ENCODE measurements at places on chromosomes 1 and 21. TPM values are rescaled to one million over a fixed set of nuclear protein-coding genes. Genes with fewer than 3 reads are reported as not detected.

DNA sequence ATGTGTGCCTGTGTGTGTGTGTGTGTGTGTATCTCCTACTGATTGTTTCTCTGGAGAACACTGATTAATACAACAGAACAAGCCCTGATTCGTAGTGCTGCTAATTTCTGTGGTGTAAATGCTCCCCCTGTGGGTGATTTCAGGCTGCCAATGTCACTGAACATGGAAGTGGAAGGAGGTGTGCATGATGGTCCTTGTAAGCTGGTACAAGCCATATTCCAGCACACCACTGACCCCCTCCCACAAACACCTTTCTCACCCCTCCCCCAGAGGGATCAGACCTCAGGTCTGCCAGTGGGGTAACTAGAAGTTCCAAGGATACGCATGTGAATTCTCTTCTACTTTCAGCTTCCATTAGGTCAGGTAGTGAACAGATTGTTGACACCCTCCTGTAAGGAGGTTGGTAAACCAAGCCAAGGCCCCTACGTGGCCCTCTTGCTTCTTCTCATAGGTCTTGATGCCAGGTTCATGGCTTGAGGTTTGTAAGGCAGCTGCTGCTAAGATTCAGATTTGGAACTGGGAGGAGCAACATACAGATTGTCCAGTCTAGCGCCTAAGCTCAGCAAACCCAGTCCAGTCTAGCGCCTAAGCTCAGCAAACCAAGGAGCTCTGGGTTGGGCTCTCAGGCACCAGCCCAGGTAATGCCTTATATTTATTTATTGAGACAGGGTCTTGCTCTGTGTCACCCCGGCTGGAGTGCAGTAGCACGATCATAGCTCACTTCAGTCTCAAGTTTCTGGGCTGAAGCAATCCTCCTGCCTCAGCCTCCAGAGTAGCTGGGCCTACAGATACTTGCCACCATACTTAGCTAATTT, 38.7 kb downstream of the DHCR24 start:
- no peak for DNase-seq

GRCh38 chr1:223012938-223013337, 130.1 kb downstream of the TLR5 start:
- DNase-seq, result no peak

FCRL1 gene
- polyA plus RNA-seq, result not detected

HLCS gene
- 3.9 TPM for polyA plus RNA-seq

DNA sequence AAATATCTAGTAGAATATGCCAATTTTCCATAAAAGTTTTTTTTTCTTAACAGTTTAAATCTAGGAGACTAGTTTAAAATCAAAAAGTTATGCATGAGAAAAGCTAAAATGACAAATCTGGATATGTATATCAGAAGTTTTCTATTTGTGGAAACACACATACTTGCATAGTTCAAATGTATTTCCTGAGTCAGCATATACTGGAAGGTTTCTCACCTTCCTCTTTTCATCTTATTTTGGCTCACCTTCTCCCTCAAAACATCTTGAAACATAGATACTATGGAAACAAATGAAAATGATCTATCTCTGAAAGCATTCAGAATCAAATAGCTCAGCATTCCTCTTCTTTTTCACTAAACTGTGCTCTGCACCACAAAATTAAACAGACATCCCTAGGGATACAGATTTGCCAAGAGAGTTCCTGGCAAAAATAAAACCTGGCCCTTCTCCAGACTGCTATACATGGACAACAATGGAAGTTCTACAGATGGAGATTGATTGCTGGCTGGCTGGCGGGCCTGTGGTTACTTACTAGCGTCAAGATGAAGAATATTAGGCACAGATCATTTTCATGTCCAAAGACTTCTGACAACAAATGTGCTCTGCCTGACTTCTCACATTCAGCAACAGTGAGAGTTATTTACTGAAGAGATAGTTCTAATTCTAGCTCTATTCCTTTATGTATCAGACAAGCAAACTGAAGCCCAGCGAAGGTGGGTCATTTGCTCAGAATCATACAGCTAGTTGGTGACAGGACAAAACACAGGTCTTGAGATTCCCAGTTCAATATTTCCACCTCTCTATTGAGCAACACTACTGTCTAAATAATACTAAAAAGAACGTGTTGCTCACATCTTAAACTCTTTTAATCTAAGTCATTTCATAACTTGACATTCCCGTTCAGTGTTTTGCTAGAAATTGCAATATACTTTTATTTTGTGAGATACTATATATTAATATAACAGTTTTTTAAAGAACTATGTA, 26.6 kb downstream of the DIPK1A start:
- DNase-seq, result peak; percentile 40

CFAP45 gene
- 1.1 TPM for polyA plus RNA-seq

- no peak for DNase-seq
Measured at GRCh38 chr1:1540090-1540817, at the start of gene TMEM240. Gene TMEM240, minus strand, starts transcription at chr1:1540624. Its CDS starts 278 bp downstream, at chr1:1540346.

ADAM30 gene
- not detected for polyA plus RNA-seq

- DNase-seq, result peak; percentile 33
Measured at GRCh38 chr1:154741327-154741726, 128.8 kb downstream of the KCNN3 start.

GRCh38 chr1:235946571-235946981, 79.9 kb upstream of the LYST start:
- DNase-seq, result no peak

- DNase-seq, result peak; percentile 19
Measured at GRCh38 chr1:168504064-168504837, 39.5 kb downstream of the XCL2 start.

DNA sequence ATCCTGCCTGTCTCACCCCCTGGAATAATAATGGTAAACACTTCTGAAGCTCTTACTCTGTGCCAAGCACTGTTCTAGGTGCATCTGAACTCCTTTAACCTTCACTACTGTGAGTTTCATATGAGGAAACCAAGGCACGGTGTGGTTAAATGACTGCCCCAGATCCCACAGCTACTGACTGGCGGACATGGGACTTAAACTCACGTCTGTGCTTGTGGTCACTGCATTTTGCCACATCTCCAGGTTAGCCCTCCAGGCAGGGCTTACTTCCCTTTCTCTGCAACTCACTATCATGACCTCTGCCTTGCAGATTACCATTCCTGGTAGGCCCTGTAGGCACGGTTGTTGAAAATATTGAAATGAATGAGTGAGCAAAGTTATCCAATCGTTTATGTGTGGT, 83.4 kb downstream of the ADSS2 start:
- no peak for DNase-seq

DNA sequence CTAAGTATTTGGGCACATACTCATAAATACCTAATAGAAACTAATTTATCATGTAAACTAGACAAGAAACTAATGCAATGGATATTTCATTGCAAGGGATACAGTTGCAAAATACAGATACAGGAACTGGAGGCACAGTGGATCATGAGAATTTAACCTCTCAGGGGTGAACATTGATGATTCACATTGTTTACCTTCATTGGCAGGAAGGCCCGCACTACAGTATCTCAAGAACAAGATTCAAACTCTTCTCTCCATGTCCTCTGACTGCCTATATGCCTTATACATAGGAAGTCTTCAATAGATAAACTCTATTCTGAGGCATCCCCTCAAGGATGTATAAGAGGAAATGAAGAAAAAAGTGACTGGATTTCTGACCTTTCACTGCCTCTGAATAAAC, 18.4 kb upstream of the PTBP2 start:
- DNase-seq, result no peak

DNA sequence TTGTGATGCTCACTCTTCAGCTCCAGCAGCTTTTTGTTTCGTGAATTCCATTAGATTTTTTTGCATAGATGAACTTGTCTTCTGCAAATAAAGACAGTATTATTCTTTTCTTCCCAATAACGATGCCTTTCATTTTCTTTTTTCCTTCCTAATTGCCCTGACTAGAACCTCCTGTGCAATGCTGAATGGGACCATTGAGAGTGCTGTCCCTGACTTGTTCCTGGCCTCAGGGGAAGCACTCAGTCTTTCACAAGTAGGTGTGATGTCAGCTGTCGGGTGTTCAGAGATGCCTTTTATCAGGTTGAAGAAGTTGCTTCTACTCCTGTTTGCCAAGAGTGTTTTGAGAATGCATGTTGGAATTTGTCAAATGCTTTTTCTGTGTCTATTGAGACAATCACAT, 64.3 kb upstream of the ADARB1 start:
- peak; percentile 73 for DNase-seq

TNFRSF1B gene
- polyA plus RNA-seq, result 0.03 TPM

GRCh38 chr1:19450811-19451515, 34.4 kb downstream of the CAPZB start:
- peak; percentile 89 for DNase-seq

TRABD2B gene
- 0.33 TPM for polyA plus RNA-seq

WNT3A gene
- 0.07 TPM for polyA plus RNA-seq

TNFRSF8 gene
- 0.07 TPM for polyA plus RNA-seq

CELA3B gene
- not detected for polyA plus RNA-seq

GRCh38 chr1:74824497-74825107, 91.7 kb downstream of the TYW3 start:
- DNase-seq, result no peak

- DNase-seq, result no peak
Measured at GRCh38 chr1:156937883-156938282, 17.5 kb downstream of the LRRC71 start.

DEGS1 gene
- polyA plus RNA-seq, result 111 TPM

DNA sequence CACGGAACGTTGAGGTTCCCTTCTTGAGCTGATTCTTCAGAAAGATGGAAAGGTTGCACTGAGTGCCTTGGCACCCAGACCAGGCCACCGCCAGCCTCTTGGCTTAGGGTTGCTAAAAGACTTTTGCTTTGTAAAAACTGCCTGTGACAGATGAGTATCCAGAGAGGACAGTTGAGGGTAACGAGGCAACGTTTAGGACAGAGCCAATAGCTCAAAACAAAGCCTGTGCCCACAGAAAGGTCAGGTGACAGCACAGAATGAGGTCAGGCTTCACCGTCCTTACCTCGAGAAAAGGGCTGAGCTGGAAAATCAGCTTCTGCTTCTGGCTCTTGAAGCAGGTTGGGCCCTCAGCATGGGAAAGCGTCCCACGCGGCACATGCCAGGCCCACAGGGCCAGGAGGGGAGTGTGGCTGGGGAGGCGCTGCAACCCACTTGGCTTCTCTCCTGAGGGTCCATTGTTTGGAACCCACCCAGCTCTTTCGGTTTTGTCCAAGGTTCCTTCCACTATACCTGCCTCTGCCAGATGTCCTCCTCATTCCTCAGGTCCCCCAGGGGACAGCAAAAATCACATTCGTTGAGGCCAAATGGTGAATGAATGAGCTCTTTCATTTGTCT, 55.5 kb downstream of the SCCPDH start:
- DNase-seq, result no peak

GRCh38 chr21:24628046-24628445, 979.2 kb downstream of the MRPL39 start:
- DNase-seq, result no peak

- no peak for DNase-seq
Measured at GRCh38 chr1:243738020-243738419, 112.0 kb downstream of the AKT3 start.

- DNase-seq, result no peak
Measured at GRCh38 chr1:29260531-29260930, 24.2 kb downstream of the PTPRU start.

COL6A2 gene
- polyA plus RNA-seq, result 0.06 TPM

GBP1 gene
- 6.6 TPM for polyA plus RNA-seq

PIK3C2B gene
- 0.58 TPM for polyA plus RNA-seq

DNA sequence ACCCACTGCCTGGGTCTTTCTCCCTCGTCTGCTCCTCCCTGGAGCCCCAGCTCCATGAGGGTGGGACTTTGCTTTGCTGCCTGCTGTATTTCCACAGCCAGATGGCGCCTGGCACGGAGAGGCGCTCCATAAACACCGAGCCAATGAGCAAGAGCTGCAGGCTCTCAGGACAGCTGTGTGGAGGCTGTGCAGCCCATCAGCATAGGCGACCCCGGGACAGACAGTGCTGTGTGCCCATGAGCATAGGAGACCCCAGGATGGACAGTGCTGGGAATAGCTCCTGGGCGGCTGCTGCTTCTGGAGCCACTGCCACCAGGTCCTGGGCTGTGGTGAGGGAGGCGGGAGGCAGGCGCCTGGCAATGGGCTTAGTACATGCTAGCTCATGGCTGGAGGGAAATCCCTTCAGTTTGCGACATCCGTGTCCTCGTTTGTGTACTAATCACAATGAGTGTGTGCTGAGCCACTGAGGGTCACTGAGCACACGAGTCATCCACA, 29.2 kb downstream of the CEP104 start:
- DNase-seq, result no peak

C1orf94 gene
- not detected for polyA plus RNA-seq

Data from foreskin keratinocyte (primary cell).